Aorta (tissue), 5 donors: ENCODE measurements at places on chromosomes 2 and 18. TPM values are rescaled to one million over a fixed set of nuclear protein-coding genes. Genes with fewer than 3 reads are reported as not detected.

The HNRNPLL gene
- 60.8 TPM for total RNA-seq

The FLACC1 gene
- total RNA-seq, result 6.1 TPM

The ARL4C gene
- 10.8 TPM for total RNA-seq

The ICOS gene
- total RNA-seq, result 0.49 TPM

The ANKRD44 gene
- total RNA-seq, result 53.3 TPM

The PPP1R1C gene
- 0.81 TPM for total RNA-seq

The ANO7 gene
- 5.4 TPM for total RNA-seq

The CMPK2 gene
- 5.3 TPM for total RNA-seq

The GPR55 gene
- total RNA-seq, result 0.18 TPM

The SDC1 gene
- 0.66 TPM for total RNA-seq

The PPP4R1 gene
- 119 TPM for total RNA-seq

The MYOM1 gene
- 26.3 TPM for total RNA-seq

The PLEK gene
- 32.9 TPM for total RNA-seq

The HOXD4 gene
- total RNA-seq, result 7.7 TPM

The FAHD2B gene
- 14.6 TPM for total RNA-seq

The PRKAG3 gene
- 1.0 TPM for total RNA-seq

The FARP2 gene
- total RNA-seq, result 64.4 TPM

The ASB18 gene
- not detected for total RNA-seq

The C2orf76 gene
- 11.2 TPM for total RNA-seq

The MOB1A gene
- total RNA-seq, result 101 TPM

The SLC30A3 gene
- total RNA-seq, result 0.78 TPM

The CRYGC gene
- total RNA-seq, result not detected

The TM4SF20 gene
- total RNA-seq, result not detected

The TUBB8B gene
- total RNA-seq, result not detected

The ARHGEF33 gene
- total RNA-seq, result 3.7 TPM

The ELOA2 gene
- not detected for total RNA-seq

The NETO1 gene
- not detected for total RNA-seq

The ANKRD30BL gene
- total RNA-seq, result not detected

The GPAT2 gene
- total RNA-seq, result 4.8 TPM

The SIX3 gene
- not detected for total RNA-seq

The QPCT gene
- total RNA-seq, result 3.8 TPM

The KCNG3 gene
- not detected for total RNA-seq

The TRPM8 gene
- not detected for total RNA-seq

The MALL gene
- 21.7 TPM for total RNA-seq

The ERBB4 gene
- 42.0 TPM for total RNA-seq

The ZNF385B gene
- 3.3 TPM for total RNA-seq

The SMPD4 gene
- total RNA-seq, result 32.3 TPM

The LYG1 gene
- 2.7 TPM for total RNA-seq

The ATP8B1 gene
- 76.5 TPM for total RNA-seq
